Stomach (tissue), 19 donors: ENCODE measurements at places on chromosomes 5 and 9. TPM values are rescaled to one million over a fixed set of nuclear protein-coding genes. Genes with fewer than 3 reads are reported as not detected.

The TAF11L9 gene
- total RNA-seq = not detected

The SCAI gene
- 21.0 TPM for total RNA-seq

GRCh38 chr5:43096916-43097315 is 23.8 kb upstream of the ZNF131 start:
- H3K27ac ChIP-seq = no peak overlapping the region
- H3K4me3 ChIP-seq = no peak overlapping the region
- no peak for DNase-seq
- H3K36me3 ChIP-seq = no peaks in the 10 kb centered on the region
- no peaks in the 10 kb centered on the region for H3K27me3 ChIP-seq

The DBH gene
- not detected for total RNA-seq

- peak; percentile 92 for DNase-seq
- no peaks in the 10 kb centered on the region for H3K27me3 ChIP-seq
- H3K27ac ChIP-seq = peak overlapping the region; percentile 51
- H3K4me3 ChIP-seq = no peak overlapping the region
Measured at GRCh38 chr5:61304590-61305381, 27.3 kb upstream of the ZSWIM6 start.
